ENCODE measurements at places on chromosomes 2 and 18.

DNA sequence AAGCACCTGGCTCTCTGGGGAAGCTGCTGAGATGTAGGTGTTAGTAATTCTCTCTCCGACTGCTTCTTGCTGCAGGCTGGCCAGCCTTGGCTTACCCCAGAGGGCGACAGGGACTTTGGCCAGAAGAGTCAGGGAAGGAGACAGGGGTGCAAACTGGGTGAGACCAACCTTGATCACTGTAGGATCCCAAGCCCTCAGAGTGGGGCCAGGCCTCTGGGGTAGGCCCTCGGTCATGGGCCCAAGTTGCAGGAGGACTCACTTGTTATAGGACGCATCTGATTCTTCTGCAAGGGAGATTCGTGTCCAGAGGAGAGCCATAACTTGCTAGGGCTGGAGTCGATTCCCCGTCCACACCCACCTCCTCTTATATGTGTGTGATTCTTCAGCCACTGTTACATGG is 111.7 kb upstream of the SIX3 start:
- no peak for DNase-seq

DNA sequence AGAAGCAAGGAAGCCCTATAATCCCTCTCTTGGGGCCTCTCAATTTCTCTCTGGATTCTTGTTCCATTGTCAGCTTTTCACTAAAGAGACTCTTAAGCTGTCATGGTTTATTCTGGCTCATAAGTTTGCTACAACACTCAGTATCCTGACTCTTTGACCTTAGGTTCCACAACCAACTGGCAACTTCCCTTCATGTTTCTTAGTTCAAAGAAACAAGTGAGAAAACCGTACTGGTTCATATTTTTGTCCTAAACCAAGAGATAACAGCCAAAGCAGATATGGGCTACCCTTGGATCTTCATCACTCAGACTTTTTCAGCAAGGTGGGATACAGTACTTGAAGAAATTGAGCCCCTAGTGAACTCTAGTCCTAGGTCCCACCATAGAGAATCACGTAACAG is 109.9 kb upstream of the CRIM1 start:
- no peak for DNase-seq

- no peak for DNase-seq
These were observed 3.7 kb downstream of the ALPG start for GRCh38 chr2:232410238-232410900.

DNA sequence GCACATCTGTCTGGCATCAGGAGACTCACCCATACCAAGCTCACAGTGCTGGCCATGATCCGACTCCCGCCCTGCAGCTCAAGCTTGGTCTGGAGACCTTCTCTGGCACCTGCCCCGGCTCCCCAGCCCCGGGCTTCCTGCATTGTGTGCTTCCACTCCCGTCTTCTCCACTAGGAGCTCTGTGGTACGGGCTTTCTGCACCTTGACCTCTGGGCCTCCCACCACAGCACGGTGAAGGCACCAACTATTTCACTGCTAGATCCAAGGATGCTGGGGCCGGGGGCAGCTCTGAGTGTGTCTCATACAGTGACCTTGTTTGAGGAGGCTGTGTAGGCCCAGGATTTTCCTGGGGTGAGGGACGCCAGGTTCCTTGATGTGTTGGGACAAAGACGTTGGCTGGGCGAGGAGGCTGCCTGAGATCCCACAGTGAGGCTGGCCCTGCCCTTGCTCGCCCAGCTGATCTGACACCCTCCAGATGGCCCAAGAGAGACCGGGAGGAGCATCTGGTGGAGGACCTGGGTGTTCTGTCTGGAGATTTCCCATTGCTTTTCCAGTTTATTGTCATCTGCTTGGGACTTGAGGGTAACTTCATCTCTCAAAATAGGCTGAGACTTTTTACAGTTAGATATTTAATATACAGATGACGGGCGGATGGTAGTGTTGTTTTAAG is 64.0 kb downstream of the HPCAL1 start:
- no peak for DNase-seq

DNA sequence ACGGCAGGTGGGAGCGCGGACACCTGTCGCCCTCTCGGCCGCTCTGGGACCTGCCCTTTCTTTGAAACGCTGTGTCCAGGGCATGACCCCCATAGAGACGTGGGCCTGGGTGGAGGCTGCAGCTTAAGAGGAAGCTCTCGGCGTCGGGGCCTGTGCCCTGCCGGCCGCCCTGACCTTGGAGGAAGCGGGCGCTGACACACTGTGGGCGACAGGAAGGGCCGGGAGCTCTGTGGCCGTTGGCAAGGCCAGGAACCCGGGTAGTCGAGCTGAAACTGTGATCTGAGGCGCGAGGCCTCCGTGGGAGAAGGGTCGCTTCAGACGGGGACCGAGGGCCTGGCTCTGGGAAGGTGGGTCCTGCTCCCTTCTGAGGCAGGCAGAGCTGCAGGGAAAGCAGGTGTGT is 28.2 kb downstream of the KCNG2 start:
- no peak for DNase-seq
